CD4-positive, alpha-beta T cell treated with Interleukin-17A for 1 hour (primary cell): ENCODE measurements at places on chromosomes 3 and 15.

DNA sequence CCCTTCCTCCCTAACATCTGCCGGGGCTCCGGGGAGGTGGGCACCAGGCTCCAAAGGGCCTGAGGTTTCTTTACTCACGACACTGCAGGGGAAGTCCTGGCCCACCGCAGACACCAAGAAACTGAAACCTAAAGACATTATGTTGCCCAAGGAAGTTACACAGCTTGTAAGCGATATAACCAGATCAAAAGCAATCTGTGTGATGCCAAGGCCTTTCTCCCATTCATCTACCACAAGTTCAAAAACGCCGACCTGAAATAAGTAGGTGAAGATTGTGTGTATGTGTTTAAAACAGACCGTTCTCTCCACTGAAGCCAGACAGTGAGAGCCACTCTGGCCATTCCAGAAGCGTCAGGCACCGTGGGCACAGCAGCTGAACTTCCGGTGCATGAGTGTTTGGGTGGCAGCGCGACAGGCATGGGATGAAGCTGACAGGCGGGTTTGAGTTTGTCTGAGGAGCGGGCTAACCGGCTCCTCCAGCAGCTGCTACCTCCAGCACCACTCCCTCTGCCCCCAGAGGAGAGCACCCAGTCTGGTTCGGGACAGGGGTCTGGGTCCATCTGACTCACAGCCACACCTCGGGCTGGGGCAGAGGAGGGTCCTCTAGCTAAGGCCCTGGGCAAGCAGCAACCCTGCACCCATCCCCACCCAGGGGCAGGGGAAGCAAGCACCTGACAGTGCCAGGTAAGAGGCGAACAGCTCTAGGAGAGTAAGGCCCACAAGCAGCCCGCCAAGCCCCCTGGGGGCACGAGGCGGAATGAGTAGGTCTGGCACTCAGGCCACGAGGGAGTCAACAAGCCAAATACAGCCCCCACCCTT lies 1.3 kb downstream of the TNK2 start:
- peak; percentile 90 for DNase-seq

- no peak for DNase-seq
These were observed 30.5 kb downstream of the RAD54L2 start for GRCh38 chr3:51568996-51569395.

DNA sequence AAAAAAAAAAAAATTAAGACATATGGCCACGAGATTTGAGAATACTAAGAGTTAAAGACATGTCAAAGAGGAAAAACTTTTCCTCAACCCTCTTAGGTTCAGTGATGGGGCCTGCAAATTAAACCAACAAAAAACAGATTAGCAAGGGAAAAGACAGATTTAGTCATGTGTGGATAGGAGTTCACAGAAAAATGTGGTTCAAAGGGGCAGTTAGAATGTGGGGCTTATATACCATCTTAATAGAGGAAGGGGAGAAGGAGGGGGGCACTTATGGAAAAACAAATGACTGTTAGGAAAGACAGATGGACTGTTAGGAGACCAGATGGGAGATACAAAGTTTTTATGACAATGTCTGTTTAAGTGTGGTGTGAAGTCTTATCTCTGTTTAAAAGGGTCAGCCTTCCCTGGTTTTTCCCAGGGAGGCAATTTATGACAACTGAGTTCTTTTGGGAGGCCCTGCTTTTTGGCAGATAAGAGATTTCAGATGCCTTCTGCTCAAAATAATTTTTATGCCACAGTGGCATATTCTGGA lies 68.7 kb upstream of the FURIN start:
- DNase-seq: no peak

DNA sequence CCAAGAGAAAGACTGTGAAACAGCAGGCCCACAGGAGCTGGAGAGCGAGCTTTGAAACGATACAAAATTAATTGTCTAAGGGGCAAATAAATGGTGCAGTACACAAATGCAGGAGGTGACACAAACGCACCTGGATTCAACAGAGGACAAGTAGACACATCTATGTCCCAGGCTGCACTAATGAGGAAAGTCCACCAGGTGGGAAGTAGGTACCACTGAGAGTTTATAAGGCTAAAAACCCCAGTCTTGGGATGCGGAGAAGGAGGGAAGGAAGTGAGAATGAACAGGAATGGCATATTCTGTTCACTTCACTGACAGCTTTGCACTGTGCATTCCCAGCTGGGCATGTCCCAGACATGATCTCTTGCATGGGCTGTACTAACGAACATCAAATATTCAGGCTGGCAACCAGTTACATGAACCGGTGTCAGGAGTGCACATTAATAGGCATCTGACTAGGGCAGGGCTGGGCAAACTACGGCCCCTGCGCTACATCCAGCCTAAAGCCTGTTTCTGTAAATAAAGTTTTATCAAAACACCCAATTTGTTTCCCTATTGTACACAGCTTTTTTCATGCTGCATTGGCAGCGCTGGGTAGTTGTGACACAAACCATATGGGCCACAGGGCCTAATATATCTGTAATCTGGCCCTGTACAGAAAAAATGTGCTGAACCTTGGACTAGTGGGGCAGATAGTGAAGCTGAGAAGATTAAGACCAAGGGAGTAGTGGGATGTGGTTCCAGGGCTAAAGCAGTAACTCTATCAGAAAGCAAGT lies 107.0 kb downstream of the IGF2BP2 start:
- DNase-seq: no peak

DNA sequence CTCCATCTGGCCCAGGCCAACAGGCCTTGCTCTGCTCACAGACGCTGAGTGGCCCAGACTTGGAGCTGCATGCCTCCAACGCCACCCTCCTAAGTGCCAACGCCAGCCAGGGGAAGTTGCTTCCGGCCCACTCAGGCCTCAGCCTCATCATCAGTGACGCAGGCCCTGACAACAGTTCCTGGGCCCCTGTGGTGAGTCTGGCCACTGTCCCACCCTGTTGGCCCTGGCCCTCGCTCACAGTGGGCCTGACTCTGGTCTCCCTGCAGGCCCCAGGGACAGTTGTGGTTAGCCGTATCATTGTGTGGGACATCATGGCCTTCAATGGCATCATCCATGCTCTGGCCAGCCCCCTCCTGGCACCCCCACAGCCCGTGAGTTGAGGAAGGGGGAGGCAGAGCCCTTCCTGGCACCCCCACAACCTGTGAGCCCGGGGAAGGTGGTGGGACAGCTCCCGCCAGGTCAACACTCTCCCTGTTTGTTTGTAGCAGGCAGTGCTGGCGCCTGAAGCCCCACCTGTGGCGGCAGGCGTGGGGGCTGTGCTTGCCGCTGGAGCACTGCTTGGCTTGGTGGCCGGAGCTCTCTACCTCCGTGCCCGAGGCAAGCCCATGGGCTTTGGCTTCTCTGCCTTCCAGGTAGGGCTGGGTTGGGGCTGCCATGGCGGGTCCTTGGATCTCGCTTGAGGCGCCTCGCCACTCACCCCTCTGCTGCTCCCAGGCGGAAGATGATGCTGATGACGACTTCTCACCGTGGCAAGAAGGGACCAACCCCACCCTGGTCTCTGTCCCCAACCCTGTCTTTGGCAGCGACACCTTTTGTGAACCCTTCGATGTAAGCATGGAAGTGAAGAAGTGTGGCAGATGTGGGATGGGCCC lies 10.0 kb downstream of the NT5DC2 start:
- no peak for DNase-seq

DNA sequence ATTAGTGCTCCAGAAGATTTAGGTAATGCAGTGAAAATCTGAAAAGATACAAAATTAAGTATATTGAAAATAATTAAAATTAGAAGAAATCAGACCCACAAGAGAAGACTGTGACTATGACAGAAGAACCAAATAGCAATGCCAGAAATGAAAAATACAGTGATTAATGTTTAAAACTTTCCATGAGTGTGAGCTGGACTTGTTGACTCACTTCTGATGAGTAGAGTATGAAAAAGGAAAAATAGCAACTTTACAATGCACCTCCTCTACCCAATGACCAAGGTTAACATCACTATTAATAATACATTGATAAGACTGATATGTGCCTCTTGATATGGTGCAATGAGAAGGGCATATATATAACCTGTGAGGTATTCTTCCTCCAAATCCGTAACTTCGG lies 39.3 kb upstream of the SLC22A13 start:
- no peak for DNase-seq
